NCI-H2227 treated with DMSO at 0.1 percent for 48 hours (cell line): ENCODE measurements at places on chromosomes 13 and 19.

GRCh38 chr13:78832461-78832860, 173.5 kb upstream of the OBI1 start:
- no peak for DNase-seq

- DNase-seq, result no peak
These were observed 5.9 kb upstream of the GRAMD1A start for GRCh38 chr19:34994286-34994642.

GRCh38 chr13:26558074-26558805, 757 bp downstream of the WASF3 start:
- peak; percentile 8 for DNase-seq

- DNase-seq, result no peak
These were observed 12.6 kb upstream of the NFIX start for GRCh38 chr19:12982648-12983047.

DNA sequence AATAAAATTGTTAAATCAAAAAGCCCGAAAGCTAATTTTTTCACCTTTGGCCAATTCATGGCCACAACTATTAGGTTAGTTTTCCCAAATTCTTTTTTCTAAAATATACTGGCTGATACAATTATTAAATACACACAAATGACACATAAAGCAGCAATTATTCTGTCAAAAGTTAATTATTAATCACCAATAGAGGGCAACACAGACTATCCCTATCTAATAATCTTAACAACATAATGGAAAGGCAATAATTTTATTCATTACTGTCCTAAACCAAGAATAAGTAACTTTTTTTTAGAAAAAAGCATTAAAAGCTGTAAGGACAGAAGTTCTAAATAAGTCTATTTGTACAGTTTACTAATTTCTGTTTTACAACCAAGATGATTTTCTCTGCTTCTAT, 51.7 kb downstream of the KATNAL1 start:
- no peak for DNase-seq

DNA sequence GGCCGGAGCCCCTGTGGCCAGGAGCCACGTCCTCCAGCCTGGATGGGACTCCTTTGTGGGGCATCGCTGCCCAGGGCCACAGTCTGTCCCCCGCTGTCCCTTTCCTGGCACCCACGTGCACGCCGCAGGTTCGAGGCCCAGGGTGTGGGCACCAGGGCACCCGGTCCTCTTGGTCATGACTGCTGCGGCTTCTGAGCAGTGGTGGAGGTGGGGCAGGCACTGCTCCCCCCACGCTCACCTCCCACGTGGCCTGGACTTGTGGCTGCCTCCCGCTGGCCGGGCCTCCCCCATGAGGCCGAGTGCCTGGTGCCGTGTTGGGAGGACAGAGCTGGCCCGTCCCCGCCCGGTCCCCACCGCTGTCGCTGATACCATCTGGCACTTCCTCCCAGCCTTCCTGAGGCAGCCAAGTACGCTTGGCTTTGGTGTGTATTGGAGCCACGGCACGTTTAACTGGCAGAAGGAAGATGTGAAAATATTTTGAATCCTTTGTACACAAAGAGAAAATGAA, 12.8 kb downstream of the SPPL2B start:
- DNase-seq, result no peak

DNA sequence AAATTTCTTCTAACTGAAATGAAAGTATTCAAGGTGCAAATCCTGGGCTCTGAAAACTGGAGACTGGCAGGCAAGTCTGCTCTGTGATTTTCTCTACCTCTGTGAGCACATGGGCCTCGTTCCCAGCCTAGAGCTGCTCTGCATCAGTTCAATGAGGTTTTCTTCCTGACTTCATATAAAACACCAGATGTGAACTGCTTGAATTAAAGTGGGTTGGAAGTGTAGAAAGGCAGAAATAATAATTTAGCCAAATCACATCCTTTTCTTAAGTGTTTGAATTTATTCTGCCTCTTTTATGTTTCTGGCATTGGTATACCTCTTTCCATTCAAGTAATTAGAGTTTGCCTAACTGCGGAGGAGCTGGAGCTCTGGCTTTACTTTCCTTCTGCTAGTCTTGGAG, 540.8 kb downstream of the OLFM4 start:
- no peak for DNase-seq

DNA sequence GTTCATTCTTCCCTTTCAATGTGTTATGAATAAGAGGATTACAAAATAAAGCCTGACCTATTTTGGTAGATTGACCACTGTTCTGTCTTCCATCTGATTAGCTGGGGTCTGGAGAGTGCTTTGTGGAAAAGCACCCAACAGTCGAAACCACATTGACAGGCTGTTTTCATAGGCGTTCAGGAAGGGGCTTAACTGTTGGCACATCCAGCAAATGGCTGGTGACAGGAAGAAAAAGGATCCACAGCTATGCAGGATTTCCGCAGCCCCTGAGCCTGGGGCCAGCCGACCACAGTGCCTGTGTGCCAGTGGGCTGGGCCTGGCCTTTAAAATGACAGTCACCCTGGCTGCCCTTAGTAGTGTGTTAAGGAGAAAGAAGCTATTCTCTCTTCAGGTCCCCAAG, 113.3 kb downstream of the SIPA1L3 start:
- no peak for DNase-seq
